Amygdala (tissue), 56 donors: ENCODE measurements at places on chromosomes 4 and X.
A peak's percentile ranks its signal among the peaks of the same experiment; 100 is the strongest.

GRCh38 chr4:48270523-48270897, 872 bp upstream of the TEC start:
- DNase-seq = no peak

DNA sequence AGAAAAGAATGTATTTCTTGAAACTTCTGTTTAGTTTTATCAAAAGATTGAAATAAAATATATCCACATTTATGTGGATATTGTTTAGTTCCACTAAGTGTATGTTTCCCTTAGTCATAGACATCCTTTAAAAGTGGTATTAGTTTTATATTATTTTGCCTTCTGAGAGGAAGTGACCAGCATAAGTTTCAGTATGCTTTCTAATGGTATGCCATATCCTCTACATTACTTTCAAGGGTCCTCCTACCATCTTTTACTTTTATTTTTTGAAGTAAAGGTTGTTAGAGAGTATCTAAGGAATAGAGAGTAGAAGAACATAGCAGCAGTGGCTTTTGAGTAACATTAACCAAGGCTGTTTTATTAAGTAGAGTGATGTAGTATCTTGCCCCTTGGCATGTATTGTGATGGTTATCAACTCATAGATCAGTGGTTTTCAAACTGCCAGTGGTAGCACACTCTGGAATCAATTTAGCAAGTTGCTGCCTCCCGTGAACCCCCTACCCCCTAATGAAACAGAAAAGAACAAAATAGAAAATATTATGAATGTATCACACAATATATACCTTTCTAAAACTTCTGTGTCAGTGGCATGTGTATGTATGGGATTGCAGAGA, 44.8 kb downstream of the RBPJ start:
- DNase-seq = no peak

DNA sequence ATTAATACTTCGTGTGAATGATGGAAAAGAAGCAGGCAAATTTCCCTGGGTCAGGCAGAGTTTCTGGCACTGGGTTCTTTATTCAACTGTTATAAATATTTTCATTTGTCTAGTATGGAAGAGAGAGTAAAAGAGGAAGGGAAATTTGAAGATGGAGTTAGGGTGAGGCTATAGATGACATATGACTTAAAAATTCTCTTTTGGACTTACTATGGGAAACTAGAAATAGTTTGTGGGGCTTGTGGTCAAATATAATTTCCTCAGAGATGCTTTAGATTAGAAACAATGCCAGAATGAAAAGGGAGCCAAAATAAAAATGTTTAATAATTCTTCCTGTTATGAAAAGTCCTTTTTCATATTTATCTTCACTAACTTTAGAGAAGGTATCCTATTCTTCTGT, 103.2 kb downstream of the GC start:
- DNase-seq = no peak

- no peak for DNase-seq
Measured at GRCh38 chr4:58119298-58119697, 1009.1 kb upstream of the IGFBP7 start.

- DNase-seq = no peak
Measured at GRCh38 chr4:52959541-52959940, 97.4 kb downstream of the RASL11B start.

- no peak for DNase-seq
Measured at GRCh38 chrX:67614423-67614822, 70.6 kb downstream of the AR start.

DNA sequence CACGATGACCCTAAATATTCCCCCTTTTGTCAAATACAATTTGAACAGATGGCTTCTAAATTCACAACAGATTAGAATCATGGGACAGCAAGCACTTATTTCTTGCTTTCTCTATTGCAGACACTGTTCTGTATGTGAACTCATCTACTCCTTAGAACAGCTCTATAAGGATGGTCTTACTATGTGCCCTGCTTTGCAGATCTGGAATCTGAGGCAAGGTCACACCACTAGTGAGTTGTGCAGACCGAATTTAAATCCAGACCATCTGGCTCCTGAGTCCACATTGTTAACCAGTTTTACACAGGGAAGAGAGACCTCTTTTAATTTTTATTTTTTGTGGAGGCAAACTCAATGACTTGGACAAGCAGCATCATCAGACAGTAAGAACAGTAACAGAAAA, 50.2 kb downstream of the GPRIN3 start:
- DNase-seq = no peak

DNA sequence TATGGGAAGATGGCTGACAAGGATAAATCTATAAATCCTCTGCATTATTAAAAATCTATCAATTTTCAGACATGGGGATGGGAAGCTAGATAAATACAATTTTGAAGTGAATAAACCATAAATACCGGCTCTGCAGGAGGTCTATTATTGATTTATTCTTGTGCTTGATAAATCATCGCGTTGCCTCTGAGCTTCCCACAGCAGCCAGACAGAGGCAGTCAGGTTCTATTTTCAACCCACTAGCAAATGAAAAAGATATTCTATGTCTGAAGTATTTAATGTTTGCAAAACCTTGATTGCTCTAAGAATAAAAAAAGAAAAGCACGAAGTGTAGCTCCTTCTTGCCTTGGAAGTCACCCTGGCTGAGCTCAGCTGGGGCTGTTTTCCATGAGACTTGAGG, 216.2 kb downstream of the DHRSX start:
- DNase-seq = no peak

- DNase-seq = peak; percentile 5
Measured at GRCh38 chr4:87093443-87094123, 126.8 kb downstream of the KLHL8 start.
